Stomach (tissue), 19 donors: ENCODE measurements at places on chromosomes 5 and 9.

GRCh38 chr5:78157001-78157400 lies 137.5 kb downstream of the AP3B1 start:
- DNase-seq, result no peak

GRCh38 chr9:80811656-80812055 lies 877.7 kb downstream of the TLE1 start:
- DNase-seq, result no peak

DNA sequence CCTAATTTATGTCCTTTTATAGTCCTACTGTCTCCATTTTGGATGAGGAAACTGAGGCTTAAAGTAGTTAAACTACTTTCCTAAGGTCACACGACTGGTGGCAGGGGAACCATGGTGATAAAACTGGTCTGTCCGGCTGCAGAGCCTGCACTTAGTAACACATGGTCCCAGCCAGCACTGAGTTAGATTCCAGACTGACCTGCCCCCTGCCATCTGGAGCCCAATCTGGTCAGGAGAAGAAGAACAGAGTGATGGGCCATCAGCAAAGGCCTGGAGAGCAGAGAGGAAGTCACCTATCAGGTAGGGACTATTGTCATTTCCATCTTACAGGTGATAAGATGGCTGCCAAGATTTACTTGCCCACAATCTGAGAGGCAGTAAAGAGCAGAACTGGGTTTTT lies 86.6 kb upstream of the SLC25A48 start:
- no peak for DNase-seq

- DNase-seq, result no peak
Measured at GRCh38 chr5:15932066-15932465, 247.5 kb downstream of the MARCHF11 start.

DNA sequence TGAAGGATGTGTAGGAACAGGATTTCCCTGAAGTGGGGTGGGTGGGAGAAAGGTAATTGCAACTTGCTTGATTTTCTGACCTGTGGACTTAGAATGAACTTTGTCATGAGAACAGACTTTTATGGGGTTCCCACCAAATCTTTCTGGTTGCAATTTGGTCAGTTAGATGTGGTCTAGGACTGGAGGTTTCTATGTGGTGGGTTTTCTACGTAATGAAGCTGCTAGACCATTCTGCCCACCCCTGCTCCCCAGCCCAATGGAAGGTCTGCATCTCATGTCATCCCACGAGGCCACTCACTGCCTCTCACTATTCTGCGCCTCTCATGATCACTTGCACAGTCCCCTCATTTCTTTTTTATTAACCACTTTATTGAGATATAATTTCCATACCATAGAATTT lies 37.9 kb upstream of the GZMA start:
- no peak for DNase-seq

DNA sequence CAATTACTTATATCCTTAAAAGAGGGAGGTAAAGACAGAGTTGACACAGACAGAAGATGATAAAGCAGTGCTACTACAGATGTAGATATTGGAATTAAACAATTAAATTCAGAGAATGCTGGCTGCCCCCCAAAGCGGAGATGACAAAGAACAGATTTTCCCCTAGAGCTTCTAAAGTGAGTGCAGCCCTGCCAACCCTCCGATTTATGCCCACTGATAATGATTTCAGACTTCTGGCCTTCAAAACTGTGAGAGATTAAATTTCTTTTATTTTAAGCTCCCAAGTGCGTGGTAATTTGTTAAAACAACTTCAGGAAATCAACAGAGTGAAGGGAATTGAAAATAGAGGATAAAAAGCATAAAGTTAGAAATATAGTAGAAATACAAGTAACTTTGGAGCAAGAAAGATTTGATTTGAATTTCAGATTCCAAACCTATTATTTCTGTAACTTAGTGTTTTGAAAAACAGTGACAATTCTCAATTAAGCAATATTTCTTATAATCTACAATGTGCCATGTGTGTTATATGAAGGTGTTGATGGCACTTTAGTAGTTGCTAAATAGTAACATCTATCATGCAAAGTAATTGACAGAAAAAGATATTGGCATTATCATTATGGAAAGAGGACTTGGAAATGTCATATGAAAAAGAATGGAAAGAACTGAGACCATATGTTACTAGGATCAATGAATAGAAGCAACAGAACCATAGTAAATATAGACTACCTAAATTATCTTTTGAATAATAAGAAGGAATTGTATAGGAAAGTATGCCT lies 946.4 kb upstream of the PTPRD start:
- DNase-seq, result no peak

DNA sequence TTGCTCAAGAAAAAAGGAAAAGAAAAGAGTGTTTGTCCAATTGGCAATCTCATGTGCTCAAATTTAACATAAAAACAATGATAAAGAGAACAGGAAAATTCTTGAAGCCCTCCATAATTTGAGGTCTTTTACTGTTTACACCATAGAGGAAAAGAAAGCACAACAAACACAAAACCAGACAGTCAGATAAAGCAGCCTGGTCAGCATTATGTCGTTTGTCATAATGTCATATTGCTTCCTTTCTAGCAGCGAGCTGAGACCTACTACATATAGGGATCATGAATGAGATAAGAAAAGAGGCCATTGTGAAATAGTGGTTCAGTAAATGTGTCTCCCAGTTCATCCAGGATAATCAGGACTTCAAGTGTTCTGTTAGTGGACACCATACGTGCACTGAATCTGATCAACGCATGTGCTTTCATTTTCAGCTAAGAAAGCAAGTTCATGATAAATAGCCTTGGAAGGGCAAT lies 64.7 kb upstream of the SELENOP start:
- no peak for DNase-seq

GRCh38 chr5:169168280-169168679 lies 132.7 kb downstream of the SLIT3 start:
- DNase-seq, result no peak

DNA sequence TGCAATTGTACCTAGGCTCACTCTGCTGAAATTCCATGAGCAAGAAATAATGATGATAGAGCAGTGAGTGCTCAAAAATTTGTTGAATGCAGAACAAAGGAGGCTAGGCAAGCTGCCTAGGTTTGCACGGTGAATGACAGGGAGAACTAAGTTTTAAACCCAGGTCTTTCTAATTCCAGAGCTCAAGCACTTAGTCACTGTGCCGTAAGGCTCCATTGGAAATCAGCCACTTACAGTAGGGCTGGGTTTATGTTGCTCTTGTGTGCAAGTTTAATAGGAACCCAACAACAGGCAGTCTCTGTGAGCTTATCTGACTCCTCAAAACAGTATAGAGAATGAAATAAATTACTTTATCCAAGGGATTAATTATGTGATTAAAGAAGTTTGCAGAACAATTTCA lies 147.0 kb downstream of the CSNK1G3 start:
- DNase-seq, result no peak

GRCh38 chr5:78808380-78808779 lies 159.8 kb upstream of the LHFPL2 start:
- no peak for DNase-seq

DNA sequence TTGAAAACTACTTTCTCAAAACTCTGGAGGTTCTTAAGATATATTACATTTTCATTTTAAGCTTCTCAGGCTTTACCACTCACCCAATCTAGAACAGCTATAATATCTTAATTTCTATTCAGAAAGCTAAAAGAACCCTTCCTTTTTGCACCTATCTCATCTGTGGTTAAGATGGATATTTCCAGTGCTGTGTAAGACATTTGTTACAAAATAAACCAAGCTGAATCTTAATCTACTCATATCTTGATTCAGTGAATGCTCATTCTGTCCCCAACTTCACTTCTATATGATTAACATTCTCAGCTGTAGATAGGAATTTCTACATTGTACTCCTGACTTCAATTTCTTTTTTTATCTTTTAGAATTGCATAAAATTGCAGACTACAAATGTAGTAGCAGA lies 15.0 kb downstream of the ABHD17B start:
- DNase-seq, result no peak

DNA sequence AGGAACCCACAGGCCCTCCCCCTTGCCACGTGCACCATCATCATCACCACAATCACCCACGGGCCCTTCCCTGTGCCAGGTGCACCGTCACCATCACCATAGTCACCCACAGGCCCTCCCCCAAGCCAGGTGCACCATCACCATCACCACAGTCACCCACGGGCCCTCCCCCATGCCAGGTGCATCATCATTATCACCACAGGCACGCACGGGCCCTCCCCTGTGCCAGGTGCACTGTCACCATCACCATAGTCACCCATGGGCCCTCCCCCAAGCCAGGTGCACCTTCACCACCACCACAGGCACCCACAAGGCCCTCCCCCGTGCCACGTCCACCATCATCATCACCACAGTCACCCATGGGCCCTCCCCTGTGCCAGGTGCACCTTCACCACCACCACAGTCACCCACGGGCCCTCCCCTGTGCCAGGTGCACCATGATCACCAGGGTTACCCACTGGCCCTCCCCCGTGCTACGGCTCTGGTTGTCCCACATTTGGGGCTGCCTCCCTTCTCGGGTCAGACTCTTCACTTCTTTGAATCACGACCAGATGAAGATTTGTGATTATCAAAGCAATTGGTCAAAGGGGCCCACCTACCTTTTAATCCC lies 69.1 kb upstream of the OLFM1 start:
- no peak for DNase-seq

- no peak for DNase-seq
Measured at GRCh38 chr5:149466457-149466972, 84.7 kb downstream of the CSNK1A1 start.

- DNase-seq, result no peak
Measured at GRCh38 chr9:93614830-93615468, 38.6 kb downstream of the PHF2 start.

GRCh38 chr5:170745481-170746071 lies 37.9 kb upstream of the GABRP start:
- peak; percentile 69 for DNase-seq

DNA sequence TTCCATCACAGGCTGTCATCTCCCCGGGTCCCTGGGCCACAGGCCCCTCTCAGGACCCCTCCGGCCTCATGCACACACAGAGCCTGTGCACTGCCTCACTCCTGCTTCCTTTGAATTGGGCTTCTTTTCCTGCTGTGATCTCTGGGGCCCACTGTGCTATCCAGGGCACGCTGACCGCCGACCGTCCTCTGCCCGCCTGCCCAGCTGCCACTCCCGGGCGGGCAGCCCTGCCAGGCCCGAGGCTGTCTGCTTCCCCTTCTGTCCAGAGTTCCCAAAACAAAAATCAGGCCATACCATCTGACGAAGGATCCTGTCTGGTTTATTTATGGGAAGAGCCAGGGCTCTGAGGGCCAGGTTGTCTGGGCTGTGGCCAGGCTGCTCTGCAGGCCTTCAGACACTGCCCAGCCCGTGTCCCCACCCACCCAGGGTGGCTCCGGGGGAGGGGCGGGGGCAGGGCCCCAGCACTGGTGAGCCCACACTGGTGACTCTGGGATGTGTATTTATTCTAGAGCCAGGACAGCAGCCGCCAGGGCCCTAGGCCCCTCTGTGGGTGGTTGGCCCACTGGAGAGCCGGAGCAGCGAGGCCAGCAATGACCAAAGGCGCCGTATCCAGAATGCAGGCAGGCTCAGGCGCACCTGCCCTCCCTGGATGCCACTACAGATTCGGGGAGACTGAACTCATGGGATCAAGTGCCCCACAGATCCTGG lies 57.0 kb downstream of the ADAMTS2 start:
- no peak for DNase-seq

- peak; percentile 41 for DNase-seq
Measured at GRCh38 chr9:135990468-135991429, 29.6 kb upstream of the UBAC1 start.

DNA sequence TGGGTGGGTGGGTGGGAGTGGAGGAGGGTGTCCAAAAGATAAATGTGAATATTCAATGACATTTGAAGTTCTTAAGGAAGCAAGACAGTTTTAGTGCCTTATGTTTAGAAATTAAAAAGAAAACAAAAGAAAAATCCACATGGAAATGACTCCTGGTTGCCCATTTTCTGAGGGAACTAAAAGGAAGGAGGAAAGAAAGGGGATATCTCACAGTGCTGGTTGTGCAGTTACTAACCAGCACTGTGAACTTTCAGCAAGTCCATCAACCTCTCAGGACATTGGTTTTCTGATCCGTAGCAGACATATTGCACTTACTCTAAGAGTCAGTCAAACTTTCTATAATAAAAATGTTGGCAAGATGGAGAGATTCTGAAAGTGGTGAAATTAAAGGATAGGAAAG lies 431.0 kb upstream of the CLINT1 start:
- no peak for DNase-seq

DNA sequence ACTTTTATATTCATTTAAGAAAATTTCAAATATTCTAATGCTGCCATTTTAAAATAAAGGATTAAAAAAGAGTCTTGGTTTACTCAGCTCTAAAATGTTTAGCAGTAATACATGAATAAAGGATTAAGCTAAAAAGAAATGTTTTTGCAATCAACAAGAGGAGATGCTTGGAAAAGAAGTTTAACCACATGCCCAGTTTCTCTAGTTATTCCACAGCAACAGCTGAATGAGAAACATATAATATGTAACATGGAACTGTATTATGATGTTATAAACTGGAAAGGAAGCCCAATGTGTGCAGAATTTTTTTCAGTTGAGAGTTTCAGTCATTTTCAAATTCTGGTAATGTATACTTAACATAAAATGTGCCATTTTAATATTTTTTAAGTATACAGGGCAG lies 76.5 kb upstream of the ALDH1A1 start:
- no peak for DNase-seq

DNA sequence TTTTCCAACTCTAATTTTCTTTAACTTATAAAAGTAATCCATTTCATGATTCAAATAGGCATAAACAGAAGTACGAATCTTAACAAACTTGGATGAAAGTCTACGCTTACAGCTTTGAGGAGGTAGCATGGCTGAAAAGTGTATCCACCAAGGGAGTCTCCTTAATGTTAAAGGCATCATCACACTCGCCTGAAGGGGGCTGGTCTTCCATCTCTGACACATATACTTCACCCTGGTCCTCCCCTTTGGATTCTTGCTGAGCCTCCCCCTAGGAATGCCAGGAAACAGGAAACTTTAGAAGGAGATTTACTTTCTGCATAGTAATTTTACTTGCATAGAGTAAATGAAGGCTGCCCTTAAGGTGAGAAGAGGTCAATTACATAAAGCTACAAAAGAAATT lies 10.3 kb upstream of the NME5 start:
- DNase-seq, result no peak

DNA sequence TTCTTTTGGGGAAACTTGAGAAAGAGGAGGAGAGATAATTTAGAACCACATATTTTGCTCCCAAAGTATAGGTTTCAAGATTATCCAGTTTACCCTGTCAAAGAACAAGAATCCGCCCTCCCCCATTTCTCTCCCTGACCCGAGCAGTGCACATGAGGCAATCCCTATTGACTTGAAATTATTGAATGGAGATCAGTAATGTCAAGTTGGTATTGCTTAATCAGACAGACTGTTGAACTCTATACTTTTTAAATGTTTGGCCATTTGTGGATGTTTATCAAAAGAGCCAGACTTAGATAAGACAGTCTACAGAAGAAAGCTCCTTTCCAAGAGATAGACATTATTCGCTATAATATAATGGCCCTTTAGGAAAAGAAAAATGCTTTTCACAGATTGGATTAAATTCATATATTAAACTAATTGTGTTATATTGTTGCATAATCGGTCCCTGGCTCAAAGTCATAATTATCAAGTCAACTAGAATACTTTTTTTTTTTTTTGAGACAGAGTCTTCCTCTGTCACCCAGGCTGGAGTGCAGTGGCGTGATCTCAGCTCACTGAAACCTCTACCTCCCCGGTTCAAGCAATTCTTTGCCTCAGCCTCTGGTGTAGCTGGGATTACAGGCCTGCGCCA lies 5.3 kb downstream of the SLC25A25 start:
- DNase-seq, result peak; percentile 68

- DNase-seq, result no peak
Measured at GRCh38 chr9:80233906-80234305, 662.1 kb downstream of the TLE4 start.

GRCh38 chr5:36841677-36842076 lies 34.9 kb upstream of the NIPBL start:
- no peak for DNase-seq
